ENCODE measurements at places on chromosomes 1 and 21. TPM values are rescaled to one million over a fixed set of nuclear protein-coding genes. Genes with fewer than 3 reads are reported as not detected.

SDE2 gene
- 12.3 TPM for total RNA-seq

GJA9 gene
- not detected for total RNA-seq

GBP7 gene
- total RNA-seq, result not detected

TUFT1 gene
- total RNA-seq, result 2.3 TPM

IL10 gene
- 1.6 TPM for total RNA-seq

SLC25A24 gene
- 7.0 TPM for total RNA-seq

All from ascending aorta (tissue), 2 donors.